NCI-H460 (cell line): ENCODE measurements at places on chromosomes 7 and 10. TPM values are rescaled to one million over a fixed set of nuclear protein-coding genes. Genes with fewer than 3 reads are reported as not detected.
A peak's percentile ranks its signal among the peaks of the same experiment; 100 is the strongest.

The LIPF gene
- total RNA-seq = not detected in 2 replicates

GRCh38 chr7:44561962-44562621 lies 11.6 kb downstream of the DDX56 start:
- DNase-seq = peak; percentile 32

- DNase-seq = no peak
Measured at GRCh38 chr10:45001381-45002148, 842 bp downstream of the ZNF22 start.

DNA sequence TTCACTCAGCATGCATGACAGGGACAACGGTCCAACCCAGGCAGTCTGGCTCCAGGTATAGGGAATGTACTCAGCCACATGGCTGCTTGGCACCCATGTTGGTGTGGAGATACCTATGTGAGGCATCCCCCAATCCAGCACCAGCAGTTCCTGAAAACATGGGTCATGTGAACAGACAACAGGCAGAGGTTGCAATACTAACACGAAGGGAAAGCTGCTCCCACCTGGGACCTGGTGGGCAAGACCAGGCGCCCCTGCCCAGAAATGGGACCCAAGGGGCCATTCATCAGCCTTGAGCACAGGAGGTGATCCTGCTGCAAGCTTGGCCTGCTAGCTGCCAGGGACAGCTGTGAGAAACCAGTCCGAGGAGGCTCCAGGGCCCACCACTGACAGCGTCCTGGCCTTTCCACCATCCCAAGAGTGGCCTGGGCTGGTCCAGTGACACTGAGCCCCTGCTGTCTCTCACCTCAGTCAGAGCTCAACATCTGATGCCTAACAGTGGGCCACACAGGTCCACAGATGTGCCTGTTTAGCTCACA lies 142.3 kb downstream of the ARHGAP22 start:
- DNase-seq = no peak

- DNase-seq = no peak
Measured at GRCh38 chr7:158018971-158019645, 568.5 kb downstream of the PTPRN2 start.

GRCh38 chr7:133053321-133053891 lies 28.5 kb downstream of the CHCHD3 start:
- DNase-seq = peak; percentile 14
